Retina (tissue), 1 donor: ENCODE measurements at places on chromosomes 3 and 15.

GRCh38 chr3:17931131-17931530 is 188.7 kb upstream of the TBC1D5 start:
- no peak for DNase-seq

- DNase-seq = no peak
Measured at GRCh38 chr15:89244574-89244903, 760 bp downstream of the FANCI start.

GRCh38 chr3:48407542-48408099 is 22.3 kb downstream of the PLXNB1 start:
- DNase-seq = no peak

GRCh38 chr15:92770641-92771040 is 115.1 kb upstream of the FAM174B start:
- DNase-seq = no peak

DNA sequence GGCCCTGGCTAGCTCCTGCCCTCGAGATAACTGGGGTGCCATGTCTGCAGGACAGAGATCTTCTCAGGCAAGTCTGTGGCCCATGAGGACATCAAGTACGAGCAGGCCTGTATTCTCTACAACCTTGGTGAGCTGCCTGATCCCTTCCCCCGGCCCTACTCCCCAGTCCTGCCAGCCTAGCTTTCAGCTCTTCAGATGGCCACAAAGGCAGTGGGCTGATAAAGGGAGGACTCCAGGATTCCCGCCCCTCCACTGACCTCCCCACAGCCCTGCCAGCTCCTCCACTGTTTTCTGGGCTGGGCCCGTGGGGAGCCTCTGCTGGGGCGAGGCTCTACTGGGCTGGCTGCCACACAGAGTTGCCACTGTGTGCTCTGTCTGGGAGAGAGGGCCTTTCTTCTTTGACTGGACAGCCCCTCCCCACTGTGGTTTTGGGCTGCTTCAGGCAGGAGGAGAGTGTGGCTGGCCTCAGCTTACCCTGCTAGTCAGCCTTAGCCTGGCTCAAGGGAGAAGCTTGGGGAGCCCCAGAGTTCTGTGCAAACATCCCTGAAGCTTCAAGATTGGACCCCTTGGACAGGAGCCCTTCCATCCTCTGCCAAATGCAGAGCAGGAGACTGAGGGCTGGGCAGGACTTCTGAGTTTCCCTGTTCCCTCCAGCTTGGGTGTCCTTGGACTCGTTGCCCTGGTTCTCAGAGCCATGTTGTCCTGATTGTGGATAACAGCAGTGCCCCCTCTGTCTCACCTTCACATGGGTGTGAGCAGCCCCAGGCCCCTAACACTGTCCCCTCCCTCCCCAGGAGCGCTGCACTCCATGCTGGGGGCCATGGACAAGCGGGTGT is 24.4 kb downstream of the PTPN23 start:
- DNase-seq = no peak

DNA sequence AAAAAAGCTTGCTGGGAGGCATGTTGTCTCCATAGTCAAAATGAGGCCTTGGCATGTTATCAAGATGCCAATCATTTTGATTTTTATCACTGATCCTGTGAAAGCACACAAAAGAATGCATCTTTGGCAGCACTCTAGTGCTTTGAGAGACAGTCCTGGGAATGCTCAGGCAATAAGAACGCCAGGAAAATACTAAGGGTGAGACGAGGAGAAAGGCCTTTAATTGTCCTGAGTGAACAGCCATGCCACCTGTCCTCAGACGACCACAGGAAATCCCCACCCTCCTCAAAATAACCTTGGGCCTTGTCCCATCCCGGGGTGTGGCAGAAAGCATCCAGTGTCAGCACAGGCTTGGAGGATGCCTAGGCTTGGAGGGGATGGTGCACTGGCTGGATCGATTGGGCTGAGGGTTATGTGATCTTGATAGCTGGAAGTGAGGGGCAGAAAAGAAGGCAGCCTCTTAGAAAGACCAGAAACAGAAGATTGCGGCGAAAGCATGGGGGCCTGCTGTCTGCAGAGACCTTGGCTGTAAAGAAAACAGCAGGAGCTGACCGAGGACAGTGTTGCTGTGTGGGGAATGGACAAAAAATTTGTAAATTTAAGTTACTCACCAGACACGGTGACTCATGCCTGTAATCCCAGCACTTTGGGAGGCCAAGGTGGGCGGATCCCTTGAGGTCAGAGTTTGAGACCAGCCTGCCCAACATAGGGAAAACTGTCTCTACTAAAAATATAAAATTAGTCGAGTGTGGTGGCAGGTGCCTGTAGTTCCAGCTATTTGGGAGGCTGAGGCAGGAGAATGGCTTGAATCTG is 7.3 kb downstream of the TMEM158 start:
- DNase-seq = no peak

- no peak for DNase-seq
Measured at GRCh38 chr15:63735449-63735848, 98.3 kb downstream of the HERC1 start.

DNA sequence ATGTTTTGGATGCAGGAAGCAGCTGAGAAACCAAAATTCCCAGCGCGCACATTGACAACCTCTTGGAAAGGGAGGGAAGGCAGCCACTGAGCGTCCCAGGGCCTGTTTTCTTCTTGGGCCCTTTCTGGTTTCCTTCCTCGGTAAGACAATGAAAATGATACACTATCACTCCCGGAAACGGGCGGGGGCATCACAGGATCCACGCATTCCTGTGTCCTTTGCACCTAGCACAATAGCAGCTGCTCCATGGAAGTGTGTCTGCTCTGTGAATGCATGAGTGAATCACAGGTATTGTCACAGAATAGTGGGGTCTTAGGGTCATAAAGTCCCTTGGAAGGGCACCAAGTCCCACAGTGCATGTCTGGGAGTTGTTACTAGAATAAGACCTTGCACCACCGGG is 6.3 kb upstream of the ITPKA start:
- DNase-seq = no peak

DNA sequence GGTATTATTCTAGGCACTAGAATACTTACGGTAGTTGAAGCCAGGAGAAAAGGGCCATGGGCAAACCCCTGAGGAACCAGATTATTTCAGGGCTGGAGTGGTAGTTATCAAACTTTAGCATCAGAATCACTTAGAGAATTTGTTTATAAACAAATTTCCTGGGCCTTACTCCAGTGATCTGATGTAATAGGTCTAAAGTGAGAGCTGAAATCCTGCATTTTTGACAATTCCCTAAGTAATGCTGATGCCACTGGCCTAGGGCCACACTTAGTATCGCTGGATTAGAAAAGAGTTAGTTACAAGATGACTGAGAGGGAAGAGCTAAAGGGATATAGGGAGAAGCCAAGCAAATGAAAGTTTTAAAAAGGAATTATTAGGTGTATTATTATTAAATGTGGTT is 412.5 kb upstream of the THRB start:
- DNase-seq = no peak

- DNase-seq = no peak
Measured at GRCh38 chr15:70509731-70510143, 253.6 kb downstream of the UACA start.

DNA sequence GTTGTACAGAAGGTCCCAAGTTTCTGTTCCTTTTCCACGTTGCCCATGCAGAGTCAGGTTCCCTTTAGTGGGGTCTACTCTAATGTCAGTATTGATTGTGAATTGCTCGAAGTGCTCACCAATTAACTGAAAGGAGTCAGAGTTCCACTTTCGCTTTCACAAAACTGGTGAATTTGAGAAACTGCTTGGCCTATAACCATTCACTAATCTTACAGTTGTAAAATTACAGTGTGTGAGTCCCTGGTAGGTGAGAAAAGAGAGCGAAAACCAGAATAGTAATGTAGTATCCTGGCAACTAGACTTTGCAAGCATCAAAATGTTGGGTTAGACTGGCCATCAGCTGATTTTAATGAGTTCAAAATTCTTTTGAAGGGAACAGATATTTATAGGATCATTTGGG is 237.5 kb upstream of the CHRM5 start:
- DNase-seq = no peak

DNA sequence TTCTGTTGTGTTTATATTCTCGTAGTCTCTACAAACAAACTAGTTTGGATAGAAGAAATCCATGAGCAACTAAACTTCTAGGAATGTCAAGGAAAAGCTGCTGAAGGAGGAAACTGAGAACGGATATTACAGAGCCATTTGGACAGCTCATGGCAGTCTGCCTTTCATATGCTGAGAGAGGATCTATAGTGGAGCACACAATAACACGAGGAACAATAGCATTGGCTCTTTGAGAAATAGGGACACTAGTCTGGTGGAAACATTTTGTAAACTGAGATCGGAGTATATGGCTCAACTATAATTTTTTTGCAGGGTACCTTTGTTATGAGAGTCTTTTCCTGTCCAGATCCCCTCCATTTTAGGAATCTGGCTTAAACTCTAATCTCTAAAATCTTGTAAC is 200.5 kb downstream of the CLSTN2 start:
- DNase-seq = no peak

- DNase-seq = peak; percentile 34
Measured at GRCh38 chr3:142210144-142210543, 15.2 kb downstream of the GK5 start.

GRCh38 chr15:51580385-51580784 is 42.2 kb downstream of the DMXL2 start:
- no peak for DNase-seq

GRCh38 chr3:63774781-63775180 is 44.3 kb upstream of the C3orf49 start:
- DNase-seq = no peak

DNA sequence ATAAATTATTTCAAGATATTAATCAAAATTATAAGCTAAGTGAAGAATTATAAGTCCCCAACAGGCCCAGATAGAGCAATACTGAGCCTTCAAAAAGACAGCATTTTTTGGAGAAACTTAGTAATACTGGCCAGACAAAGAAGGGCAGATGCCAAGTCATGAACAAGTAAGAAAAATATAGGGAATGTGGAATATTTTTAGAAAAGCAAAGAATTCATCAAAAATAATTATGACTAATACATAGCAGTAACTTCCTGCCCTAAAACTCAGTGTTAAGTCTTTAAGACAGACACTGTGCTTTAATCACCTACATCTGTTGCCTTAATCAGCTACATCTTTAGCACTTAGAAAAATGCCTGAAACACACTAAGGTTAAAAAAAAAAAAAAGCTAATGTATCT is 31.2 kb downstream of the DPH6 start:
- no peak for DNase-seq

GRCh38 chr15:29900237-29901189 is 78.2 kb upstream of the TJP1 start:
- DNase-seq = no peak

DNA sequence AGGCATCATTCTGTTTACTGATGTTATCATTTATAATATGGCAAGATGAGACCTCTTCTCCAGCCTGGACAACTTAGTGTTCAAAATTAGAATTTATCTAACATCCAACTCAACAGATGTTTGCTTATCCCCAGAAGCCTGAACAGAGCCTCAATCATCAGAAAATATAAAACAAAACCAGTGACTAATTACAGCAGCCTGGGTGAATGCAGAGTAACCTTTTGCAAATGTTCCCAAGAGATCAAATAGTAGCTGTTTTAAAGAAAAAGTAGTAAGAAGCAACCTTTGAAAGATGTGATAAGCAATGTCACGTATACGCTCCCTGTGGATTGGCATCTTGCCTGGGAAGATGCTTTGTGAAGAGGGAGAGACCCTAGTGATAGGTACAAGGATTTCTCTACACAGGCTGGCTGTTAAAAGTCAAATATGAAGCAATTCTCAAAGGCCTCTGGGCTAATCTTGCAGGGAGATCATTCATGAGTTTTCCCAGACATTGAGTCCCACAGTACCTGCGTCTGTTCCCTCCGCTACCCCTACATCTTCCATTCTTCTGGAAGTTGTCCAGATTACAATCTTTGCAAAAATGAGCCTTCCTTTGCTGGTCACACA is 39.3 kb upstream of the PRICKLE2 start:
- DNase-seq = no peak

DNA sequence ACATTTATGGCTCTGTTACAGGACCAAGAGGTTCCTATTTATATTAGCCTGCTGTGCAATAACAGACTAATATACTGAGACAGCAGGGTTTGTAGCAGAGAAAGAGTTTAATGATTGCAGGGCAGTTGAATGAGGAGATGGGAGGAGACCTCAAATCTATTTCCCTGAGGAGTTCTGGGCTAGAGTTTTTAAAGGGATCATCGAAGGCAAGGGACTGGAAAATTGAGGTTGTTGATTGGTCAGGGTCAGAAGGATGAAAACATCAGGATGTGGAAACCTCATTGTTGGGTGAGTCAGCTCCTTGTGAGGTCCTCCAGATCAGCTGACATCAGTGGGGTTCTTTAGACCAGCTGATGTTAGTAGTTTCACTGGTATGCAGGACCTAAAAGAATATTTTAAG is 60.6 kb upstream of the GOLGA8B start:
- no peak for DNase-seq
